NCI-H2171 treated with DMSO at 0.1 percent for 48 hours (cell line): ENCODE measurements at places on chromosomes 2 and 18.

DNA sequence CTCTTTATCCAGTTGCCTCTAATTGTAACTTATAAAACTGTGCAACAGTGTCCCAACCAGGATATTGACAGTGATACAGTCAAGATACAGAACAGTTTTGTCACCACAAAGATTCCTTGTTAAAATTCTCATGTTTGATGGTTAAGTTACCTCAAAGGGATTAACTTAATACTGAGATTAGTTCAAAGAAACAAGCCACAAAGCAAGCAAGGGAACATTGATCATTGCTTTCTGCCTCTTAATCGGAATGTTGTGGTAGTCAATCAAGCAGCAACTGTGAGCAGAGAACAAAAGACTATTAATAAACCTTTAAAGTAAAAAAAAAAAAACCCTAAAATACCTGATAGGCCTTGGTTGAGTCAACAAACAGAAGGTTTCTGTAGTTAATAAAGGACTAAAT lies 352.3 kb downstream of the PARD3B start:
- no peak for DNase-seq

- peak; percentile 84 for DNase-seq
Observed at GRCh38 chr2:26982102-26982742, 11.8 kb downstream of the MAPRE3 start.

DNA sequence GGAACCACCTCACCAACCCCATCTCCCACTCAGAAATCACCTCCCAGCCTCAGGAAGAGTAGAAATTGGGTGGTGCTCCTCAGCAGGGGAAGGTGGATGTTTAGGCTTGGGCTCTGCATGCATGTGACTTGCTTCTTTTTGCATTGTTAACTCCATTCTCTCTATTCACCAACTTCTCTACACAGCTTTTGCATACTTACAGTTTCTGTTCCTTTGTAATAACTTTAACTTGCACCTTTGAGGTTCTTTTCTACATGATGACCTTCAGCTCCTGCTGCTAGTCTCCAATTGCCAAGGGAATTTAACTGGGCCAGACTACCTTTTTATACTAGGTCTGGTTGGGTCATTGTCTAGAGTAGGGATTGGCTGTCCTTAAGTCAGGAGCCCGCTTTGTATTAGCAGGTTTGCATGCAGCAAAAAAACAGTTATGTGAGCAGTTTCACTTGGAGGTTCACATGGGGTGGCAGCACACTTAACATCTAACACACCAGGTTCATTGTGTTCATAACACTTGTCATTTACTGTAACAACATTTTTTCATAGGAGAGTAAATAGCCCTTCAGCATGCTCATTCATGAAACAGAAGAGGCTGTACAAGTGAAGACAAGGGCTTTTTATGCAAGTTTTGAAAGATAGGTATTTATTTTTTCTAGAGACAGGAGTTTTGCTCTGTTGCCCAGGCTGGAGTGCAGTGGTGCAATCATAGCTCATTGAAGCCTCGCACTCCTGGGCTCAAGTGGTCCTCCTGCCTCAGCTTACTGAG lies 12.0 kb downstream of the MRPL35 start:
- DNase-seq = no peak

DNA sequence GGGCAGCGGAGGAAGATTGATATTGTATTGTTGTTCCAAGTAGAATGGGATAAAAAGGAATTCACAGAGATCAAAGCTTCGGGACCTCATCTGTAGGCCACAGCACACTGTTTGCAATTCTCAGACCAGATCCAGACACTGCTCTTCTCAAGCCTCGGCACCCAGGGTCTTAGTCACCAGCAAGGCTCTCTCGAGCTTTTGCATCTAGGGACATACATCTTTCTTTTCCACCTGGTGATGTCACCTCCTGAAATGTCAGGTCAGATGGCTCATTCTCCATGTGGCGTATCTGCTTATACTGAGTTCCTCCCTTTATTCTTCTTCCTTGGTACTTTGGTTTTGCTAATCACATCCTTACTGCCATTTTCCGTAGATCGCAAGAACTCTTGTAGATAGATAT lies 42.9 kb upstream of the SNTG2 start:
- DNase-seq = no peak

DNA sequence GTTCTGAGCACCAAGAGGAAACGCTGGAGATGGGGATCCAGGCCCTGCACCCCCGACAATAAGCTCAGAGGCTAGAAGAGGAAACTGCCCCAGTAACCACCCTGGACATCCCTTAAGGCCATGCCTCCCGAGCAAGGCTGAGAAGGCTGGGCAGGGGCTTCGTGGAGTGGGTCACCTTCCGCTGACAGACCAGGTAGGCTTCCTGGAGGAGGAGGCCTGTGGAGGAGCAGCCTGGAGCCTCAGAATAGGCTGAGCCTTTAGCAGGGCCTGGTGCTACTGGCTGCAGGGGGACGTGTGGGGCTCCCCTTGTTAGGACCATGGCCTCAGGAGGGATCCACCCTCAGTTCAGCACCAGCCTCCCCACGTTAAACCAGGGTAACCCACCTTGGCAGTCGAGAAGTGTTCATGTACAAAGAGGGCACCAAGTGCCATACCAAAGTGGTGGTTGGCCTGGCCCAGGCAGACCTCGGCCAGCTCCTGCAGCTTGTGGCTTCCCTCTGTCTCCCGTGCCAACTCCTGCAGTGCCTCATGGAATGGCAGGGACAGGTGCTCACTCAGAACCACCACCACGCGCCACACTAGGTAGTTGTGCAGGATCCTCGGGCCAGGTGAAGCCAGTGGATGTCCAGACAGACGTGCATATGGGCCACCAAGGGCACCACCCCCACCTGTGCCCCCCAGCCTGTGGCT lies 28.5 kb upstream of the ALPP start:
- DNase-seq = no peak

GRCh38 chr2:176135035-176135440 lies 5.5 kb downstream of the HOXD8 start:
- peak; percentile 29 for DNase-seq

DNA sequence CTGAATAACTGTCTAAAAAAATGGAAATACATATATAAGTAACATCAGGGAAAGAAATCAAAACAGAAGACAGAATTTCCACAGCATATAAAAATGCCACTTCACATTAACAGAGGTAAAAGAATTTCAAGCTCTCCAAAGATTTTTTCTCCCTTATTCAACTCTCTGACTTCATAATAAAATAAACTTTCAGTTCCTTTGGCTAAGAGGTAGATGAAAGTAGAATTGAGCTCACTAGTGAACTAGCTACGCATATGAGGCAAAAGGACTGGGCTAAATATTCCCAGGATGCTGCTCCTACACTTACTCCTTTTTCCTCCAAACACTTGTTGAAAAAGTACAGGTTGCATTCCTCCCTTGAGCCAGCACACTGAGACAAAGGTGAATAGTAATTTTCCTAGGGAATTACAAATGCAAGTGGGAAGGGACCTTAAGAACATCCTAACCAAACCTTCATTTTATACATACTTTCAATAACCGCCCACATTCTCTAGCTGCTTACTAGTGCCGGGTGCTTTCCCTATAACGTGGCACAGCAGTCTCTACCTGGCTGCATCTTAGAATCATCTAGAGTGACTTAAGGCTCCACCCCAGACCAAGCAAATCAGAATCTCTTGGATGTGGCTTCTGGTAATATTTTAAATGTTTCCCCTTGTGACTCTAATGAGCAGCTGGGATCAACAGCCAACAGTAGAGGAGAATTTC lies 136.6 kb downstream of the MTCL1 start:
- DNase-seq = no peak

DNA sequence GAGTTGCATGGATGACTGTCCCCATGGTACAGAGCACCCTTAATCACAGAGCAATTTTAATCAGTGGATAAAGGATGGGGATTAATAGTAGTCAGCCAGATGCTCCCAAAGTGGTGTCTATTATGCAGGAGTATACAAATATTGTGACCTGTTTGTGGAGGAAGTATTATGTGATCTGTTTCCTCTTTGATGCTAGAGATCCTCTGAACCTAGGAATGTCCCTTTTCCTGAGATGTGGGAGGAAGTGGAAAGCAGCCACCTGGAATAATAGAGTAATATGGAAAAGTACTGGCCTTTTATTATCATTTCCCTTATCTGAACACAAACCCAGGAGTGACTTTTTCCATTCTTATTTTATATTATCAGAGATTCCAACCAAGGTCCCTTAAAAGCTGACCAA lies 94.2 kb upstream of the EFEMP1 start:
- DNase-seq = no peak
